ENCODE measurements at places on chromosomes 3 and 15.

DNA sequence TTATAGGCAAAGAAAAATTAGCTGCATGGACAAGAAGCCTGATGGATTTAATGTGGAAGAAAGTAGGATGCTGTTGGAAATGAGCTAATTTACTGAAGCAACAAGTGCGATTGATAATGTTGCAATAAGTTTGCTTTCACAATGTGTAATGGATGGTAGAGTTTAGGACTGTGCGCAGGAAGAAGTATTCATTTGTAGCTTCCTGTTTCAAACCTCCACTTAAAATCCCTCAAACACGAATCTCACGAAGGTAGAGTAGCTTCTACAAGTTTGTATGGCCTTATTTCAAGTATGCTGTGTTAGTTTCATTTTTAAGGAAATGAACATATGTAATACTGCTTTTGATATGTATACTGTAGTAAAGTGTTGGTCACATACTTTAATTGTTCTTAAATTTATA is 42.3 kb downstream of the KCNH8 start:
- DNase-seq, result no peak

- no peak for DNase-seq
These were observed 1.5 kb downstream of the RBP1 start for GRCh38 chr3:139537795-139538621.

DNA sequence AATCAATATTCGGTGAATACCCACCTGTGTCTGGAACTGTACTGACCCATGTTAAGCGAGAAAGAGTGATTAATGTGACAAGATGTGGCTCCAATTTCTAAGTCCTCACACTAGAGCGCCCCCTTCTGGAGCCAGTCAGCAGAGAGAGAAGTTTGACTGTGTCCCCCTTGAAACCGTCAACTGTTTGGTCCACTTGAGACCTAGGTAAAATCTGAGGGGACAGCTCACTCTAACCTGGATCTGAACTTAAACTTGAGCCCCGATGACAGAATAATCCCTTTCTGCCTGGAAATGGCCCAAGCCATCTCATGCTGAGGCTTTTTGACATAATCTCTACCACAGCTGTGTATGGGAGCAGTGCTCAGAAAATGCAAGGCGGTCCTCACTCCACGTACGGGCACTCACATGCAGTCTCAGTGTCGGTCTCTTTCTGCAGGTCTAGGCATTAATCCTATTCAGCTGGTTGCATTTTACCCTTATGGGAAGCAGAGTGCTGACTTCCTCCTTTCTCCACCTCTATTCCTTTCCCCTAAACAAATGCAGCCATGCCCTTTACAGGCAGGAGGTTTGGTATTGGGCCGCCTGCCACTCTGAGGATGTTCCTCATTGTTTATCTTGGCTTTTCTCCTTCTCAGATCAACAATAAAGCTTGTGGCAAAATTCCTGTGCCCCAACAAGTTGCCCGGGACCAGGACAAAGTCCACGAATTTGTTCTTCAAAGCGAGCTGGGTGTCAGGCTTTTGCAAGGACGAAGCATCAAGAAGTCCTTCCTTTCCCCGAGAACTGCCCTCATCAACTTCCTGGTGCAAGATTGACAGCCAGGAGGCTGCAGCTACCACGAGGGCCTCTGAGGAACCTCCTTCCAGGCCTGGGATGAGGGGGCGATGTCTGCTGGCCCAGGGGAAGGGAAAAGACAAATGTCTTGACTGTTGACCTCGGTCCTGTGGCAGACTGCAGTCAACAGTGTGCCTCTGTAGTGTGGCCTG is 47.5 kb upstream of the LIMD1 start:
- no peak for DNase-seq

- no peak for DNase-seq
These were observed 112.9 kb downstream of the OXNAD1 start for GRCh38 chr3:16377847-16378302.

GRCh38 chr15:63944681-63944955 is 101.7 kb downstream of the DAPK2 start:
- no peak for DNase-seq

DNA sequence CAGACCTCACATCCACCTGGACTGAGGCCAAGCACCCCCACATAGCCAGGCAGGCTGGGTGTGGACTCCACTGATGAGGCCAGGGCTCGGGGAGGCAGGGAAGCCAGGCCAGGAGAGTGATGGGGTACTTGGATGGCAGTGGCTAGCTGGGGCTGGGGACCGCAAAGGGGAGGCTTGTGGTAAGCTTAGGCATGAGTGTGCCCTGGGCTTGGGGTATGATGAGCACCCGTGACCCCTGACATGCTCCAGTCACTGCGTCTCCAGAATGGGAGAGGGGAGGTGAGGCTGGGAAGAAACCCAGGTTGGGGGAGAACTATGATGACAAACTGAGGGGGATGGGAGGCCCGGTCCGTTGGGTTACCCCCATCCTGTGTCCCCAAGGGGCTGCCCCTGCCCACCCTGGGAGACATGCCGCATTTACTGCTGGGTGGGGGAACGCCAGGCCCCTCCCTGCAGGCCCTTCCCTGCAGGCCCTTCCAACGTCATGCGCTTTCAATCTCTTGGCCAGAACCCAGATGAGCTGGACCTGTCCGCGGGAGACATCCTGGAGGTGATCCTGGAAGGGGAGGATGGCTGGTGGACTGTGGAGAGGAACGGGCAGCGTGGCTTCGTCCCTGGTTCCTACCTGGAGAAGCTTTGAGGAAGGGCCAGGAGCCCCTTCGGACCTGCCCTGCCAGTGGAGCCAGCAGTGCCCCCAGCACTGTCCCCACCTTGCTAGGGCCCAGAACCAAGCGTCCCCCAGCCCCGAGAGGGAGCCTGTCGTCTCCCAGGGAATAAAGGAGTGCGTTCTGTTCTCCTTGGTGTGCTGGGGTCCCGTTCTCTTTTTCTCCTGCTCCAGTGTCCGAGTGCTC is 34.1 kb downstream of the TSPAN3 start:
- DNase-seq, result no peak

- no peak for DNase-seq
These were observed 33.0 kb downstream of the MITF start for GRCh38 chr3:69772152-69772867.

DNA sequence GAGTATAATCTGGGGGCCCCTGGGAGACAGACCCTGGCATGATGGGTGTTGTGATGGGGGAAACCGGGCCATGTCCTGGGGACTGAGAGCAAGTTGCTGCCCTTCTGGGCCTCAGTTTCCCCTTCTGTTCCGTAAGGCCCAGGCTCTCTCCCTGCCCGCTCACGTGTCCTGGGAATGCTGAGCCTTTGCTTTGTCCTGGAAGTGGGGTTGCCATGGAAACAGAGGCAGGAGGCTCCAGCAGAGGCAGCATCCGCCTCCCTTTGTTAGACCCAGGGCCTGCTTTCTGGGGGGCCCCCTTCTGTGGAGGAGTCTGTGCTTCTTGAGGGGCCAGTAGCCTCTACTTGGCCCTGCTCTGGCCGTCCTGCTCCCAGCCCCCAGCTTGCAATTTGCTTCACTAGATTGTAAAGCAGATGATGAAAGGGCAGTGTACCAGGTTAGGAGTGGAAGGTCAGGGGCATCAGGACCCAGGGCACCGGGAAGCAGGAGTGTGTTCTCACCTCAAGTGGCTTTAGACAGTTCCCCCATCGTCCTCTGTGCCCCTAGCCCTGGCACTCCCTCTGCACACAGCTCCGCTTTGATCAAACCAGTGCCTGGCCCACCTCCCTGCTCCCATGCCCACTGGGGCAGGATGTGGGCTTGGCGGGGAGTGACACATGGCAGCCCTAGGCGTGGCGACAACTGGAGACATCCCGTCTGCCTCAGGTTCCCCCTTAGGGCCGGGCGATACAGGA is 105.6 kb downstream of the FBLN2 start:
- DNase-seq, result no peak

- no peak for DNase-seq
These were observed 16.6 kb downstream of the TMOD2 start for GRCh38 chr15:51768018-51768417.

DNA sequence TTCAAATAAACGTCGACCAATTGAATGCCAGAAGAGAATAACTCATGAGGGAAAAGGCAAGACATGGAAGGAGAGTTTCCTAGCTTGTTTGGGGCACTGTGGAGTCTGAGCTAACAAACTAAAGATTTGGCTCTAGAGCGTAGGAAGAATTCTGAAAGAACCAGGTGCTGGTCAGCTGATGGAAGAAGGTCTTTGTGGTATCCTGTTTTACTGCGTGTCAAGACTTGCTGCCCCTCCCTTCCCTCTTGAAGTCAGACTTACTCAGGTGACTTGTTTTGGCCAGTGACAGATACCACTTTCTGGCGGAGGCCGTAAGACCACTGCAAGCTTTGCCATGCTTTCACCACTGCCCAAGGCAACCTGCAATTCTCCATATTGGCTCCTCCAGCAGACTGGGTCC is 673 bp upstream of the HCLS1 start:
- no peak for DNase-seq
